ENCODE measurements at places on chromosomes 7 and 10.

GRCh38 chr7:36972140-36972518, 247.8 kb upstream of the AOAH start:
- DNase-seq = no peak

- DNase-seq = no peak
Observed at GRCh38 chr10:43166207-43166879, 28.1 kb downstream of the CSGALNACT2 start.

GRCh38 chr10:59360605-59361405, 1.5 kb downstream of the FAM13C start:
- peak; percentile 25 for DNase-seq

DNA sequence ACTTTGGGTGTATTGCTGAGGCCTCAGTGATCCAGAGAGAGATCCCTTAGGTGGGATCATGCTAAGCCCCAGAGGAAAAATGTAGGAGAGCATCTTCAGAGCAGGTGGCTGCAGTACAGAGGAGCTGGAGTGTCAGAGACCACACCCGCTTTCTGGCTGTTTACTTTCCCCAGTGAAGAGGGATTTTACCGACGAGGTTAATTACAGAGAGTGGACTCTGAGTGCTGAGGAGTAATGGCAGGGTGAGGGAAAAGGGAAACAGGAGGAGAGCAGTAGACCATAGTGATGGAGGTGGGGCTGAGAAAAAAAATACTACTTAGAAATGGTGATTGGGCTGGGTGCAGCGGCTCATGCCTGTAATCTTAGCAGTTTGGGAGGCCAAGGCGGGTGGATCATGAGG, 43.3 kb upstream of the HBP1 start:
- no peak for DNase-seq

DNA sequence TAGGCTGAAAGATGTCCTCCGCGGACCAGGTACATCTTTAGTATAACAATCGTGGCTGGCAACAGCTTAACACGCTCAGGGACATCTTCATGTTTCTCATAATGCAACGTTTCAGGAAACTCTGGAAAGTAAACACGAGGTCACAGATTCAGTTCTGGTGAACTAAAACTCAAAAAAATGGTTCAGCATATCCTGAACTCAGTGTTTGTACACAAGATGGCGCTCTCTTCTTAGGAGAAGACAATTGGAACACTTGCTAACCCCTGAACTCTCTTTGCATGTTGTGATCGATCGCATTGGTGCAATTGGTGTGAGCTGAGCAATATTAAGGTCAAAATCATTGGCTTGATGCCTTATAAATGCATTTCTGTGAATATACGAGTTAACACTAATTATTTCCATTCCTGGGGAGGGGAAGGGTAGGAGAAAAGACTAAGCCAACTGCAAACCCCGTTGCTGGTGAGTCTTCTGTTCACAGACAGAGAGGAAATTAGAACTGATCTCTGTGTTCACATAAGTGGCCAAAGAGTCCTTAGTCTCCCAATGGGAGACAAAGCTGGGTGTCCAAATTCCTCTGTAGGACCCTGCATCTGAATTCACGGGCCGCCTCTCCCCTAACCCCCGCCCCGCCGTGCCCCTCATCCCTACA, 52.6 kb upstream of the FAM180A start:
- DNase-seq = peak; percentile 72

- peak; percentile 70 for DNase-seq
Observed at GRCh38 chr7:20598459-20599309, 16.8 kb upstream of the ABCB5 start.

All from AG10803 (cell line).